NCI-H774 (cell line): ENCODE measurements at places on chromosomes 3 and 15.

DNA sequence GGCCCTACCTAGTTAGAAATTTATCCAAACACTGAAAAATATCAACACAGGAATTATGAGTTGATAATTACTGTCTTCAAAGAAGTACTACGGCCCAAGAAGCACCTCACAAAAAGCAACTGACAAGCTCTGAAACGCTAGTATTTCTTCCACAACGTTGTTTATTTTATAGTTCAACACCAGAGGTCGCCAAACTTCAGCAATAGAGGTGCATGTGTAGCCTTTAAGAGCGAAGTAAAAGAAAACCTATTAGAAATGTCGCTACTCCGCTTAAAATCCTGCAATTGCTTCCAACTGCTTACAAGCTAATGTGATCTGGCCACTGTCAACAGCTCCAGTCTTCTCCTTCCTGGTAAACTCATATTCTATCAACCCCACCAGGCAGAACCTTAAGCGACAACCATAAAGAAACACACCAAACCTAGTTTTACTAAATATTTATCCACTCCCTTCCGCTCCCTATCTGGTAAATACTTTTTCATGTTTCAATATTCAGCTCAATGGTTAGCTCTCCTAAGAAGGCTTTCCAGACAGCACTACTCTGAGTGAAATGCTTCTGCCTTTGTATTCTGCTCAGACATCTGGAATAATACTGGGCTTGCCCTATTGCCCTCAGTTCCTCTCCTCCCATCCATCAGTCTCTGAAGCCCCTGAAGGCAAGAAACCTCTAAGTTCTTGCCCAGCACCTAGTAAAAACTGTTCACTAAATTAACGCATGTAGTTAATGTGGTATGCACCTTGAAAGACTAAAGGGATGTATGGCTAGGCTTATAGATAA, 110.2 kb downstream of the NR1I2 start:
- no peak for DNase-seq

DNA sequence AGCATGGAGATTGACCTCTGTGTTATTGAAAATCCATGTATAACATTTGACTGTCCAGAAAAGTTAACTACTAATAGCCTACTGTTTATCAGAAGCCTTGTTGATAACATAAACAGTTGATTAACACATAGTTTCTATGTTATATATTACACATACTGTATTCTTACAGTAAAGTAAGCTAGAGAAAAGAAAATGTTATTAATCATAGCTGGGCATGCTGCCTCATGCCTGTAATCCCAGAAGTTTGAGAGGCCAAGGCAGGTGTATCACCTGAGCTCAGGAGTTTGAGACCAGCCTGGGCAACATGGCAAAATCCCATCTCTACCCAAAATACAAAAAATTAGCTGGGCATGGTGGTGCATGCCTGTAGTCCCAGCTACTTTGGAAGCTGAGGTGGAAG, 163.3 kb downstream of the EPHA6 start:
- DNase-seq: no peak

DNA sequence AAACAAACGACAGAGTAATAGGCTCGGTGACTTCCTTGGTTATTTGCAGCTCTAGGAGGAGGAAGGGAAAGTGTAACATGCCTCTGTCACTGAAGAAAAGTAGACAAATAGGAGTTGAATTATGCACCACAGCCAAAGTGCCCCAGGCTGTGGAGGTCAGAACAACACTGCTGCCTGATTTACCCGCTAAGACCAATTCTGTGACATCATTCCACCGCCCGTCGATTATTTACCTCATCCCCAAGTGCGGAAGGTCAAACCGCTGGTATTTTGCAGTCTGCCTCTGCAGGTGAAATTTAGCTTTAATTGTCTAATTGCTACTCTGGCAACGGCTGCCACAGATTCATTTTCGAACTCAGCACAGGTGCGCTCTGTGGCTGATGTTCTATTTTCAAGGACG, 106.3 kb upstream of the PRICKLE2 start:
- no peak for DNase-seq

DNA sequence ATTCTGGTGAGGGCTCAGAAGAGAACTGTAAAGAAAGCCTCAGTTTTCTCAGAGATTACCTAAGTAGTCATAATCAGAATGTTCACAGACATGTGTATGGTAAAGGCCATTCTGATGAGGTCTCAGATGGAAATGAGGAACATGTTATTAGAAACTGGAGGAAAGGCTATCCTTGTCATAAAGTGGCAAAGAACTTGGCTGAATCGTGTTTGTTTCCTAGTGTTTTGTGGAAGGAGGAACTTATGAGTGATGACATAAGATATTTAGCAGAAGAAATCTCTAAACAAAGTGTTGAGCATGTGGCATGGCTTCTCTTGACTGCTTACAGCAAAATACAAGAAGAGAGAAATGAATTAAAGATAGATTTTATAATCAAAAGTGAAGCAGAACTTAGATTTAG, 12.8 kb upstream of the KLHL40 start:
- no peak for DNase-seq

DNA sequence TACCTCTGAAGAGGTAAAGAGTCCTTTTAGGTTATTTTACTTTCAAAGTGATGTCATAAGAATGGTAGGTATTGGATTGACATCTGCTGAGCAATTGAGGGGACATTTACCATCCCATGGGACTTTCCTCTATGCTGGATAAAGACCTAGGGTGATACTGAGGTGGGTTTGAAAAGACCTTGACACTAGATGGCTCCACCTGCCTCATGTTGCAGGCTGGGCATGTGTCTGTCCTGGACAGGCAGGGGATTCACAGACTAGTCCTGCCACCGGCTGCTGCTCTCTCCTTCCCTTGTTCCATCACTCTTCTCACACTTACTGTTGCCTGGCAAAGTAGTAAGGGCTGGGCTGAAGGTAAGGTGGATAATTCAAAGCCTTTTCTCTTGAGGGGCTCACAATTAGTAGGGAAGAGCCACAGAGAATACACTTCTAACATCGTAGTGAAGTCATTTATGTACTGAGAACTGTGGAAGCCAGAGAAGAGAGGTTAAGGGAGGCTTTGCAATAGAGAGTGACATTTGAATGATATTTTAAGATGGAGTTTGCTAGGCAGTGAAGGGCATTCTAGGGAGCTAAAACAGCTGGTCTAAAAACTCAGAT, 27.7 kb downstream of the TRAK1 start:
- DNase-seq: no peak

- DNase-seq: no peak
Observed at GRCh38 chr15:22795206-22796063, 9.0 kb downstream of the NIPA1 start.

GRCh38 chr3:38454884-38455638, 1.4 kb downstream of the ACVR2B start:
- DNase-seq: peak; percentile 27

GRCh38 chr15:32701863-32702262, 15.9 kb upstream of the GREM1 start:
- DNase-seq: no peak

GRCh38 chr3:192933779-192934460, 16.3 kb upstream of the MB21D2 start:
- no peak for DNase-seq

DNA sequence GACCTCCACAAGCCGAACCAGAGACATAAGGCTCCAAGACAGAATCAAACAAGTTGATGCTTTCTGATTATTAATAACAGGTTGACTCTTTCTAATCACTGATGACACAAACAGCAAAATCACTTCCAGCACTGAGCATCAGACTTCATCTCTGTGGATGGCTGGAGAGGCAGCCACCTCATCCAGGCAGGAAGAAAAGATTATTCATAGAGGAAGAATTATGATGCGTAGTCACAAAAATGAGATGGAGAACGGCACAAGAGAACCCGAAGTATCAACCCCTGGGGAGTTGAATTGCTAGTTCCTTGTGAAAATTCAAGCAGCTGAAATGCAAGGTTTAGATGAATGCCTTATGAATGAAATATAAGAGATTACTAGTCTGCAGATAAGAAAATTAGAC, 49.9 kb upstream of the LMCD1 start:
- no peak for DNase-seq

DNA sequence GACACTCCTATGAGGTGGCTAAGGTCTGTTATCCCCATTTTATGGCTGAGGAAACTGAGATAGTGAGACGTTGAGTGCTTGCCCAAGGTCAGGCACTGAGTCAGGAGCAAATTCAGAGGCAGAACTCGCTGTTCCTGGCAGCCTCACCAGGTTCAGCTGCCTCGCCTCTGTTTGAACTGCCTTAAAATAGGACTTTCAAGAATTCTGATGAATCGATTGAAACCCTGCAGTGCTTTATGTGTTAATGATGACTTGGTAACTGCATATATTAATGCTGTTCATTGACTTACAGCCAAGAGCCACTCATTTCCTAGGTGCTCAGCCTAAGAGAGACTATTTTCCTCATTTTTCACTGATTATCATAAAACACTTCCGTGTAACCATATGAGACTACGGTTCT, 79.5 kb upstream of the BHLHE40 start:
- DNase-seq: no peak

- no peak for DNase-seq
Observed at GRCh38 chr3:160477750-160478149, 28.2 kb upstream of the TRIM59 start.

GRCh38 chr3:105564546-105565288, 198.0 kb downstream of the ALCAM start:
- DNase-seq: no peak

- DNase-seq: no peak
Observed at GRCh38 chr15:86570738-86571137, 491.1 kb downstream of the AGBL1 start.

DNA sequence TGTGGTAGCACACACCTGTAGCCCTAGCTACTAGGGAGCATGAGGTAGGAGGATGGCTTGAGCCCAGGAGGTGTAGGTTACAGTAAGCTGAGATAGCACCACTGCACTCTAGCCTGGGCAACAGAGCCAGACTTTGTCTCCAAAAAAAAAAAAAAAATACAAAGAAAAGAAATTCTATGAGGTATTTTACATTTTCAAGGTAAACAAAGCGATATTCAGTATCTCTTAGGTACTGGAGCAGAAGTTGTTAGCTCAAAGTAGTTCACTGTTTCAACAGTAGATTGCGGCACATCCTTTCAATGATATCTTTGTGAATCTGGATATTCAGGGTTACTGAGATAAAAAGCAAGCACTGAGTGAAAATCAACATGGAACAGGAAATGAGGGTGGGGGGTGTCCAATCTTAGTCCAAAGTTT, 318.5 kb downstream of the ZNF621 start:
- no peak for DNase-seq

DNA sequence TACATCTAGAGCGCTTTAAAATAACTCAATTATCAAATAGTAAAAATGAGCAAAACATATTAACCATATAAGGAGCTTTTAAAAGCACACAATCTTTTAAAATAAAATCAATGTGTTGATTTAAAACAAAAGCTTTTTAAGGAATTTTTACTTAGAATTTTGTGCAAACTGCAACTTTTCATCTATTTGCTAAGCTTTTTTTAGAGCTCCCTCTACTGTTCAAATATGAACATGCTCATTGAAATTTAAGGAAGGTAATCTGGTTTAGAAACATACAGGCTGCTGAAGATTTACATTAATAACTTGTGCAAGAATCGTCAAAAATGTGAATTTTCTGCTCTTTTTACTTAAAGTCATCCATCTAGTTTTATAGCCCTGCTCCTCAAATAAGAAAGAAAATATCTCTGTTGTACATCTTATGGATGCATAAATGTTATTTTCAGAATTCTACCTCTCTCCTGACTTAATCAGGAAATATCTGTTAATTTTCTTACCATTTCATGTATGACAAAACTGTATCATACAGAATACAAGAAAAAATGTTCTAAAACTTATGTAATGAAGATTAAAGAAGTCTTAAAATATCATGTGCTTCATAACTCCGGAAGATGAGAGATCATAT, 469.4 kb upstream of the ROBO2 start:
- DNase-seq: no peak

DNA sequence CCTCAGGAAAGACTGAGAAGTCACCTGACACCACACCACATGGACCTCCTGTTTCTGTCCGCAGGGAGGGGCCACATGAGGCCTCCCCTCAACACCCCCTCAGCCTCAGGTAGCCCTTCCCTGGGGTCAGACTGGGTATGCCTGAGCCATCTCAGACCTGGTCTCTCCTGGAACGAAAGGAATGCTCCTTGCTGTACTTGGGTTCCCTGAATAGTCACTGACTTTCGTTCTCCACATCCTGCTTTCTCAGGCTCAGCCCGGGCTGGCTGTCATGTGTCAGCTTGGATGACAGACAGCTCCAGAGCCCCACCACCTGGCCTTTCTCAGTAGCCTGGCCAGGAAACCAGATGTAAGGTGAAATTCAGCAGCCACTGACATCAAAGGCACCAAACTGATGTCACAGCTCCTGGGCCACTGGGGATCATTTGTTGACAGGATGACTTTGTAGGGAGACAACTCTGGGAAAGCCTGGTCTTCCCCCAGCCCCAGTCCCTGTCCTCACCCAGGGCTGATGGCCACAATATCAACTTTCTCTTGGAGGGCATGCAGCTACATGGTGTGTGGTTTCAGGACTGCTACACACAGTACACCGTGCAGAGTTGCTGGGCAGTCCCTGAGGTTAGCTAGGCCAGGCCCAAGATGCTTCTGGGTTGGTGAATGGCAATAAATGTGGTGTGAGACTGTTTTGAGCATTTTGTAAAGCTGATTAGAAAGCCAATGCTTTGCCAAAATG, 141.4 kb upstream of the MRPS22 start:
- no peak for DNase-seq

- DNase-seq: no peak
Observed at GRCh38 chr15:81029414-81030300, 28.9 kb downstream of the TLNRD1 start.

DNA sequence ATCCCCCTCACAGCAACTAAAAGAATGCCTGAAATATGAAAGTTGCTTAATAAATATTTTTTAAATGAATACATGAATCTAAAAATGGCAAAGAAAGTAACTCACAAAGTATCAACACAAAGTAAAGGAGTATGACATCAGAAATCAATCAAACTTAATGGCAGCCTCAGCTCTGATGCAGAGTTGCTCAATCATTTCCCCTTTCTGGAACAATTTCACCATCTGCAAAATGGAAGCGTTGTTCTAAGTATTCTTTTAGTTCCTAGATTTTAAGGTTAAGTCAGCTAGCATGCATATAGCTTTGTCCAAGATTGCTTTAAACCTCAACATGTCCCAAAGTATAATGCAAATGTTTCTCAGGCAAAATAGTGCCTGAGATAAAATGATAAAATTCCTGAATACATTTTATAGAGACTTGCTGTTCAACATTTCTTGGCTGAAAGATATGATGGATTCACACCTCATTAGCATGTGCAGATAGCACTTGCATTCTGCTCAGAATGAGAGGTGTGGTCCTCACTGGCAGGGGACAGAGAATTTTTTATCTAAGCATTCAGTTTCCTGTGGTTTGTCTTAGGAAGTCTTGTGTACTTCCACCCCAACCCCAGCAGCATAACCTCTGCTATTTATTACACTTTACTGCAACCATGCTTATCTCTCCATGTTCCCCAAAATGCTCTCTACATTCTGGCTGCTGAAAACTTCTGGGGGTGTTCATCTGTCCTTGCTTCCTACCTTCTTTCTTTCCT, 429.3 kb downstream of the GRM7 start:
- DNase-seq: no peak

DNA sequence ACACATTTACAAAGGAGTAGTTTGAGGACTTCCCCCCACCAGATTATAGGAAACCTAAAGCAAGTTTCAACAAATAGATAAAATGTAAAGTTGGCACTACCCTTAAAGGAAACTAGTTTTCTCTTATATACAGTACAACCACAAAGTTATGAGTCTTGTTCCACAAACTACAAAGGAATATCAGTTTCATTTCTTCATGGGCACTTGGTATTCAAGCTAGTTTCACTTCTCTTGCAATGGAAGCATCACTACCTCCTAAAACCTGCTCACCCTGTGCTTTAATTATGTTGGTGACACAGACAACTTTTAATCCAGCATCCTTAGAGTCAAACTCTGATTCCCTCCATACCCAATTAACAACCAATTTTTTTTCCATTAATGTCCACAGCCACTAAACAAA, 707.0 kb downstream of the ROBO2 start:
- DNase-seq: no peak

- DNase-seq: peak; percentile 10
Observed at GRCh38 chr3:53134631-53135232, 4.5 kb upstream of the RFT1 start.
